Amniotic epithelial cell (primary cell): ENCODE measurements at places on chromosomes 6 and 20.

DNA sequence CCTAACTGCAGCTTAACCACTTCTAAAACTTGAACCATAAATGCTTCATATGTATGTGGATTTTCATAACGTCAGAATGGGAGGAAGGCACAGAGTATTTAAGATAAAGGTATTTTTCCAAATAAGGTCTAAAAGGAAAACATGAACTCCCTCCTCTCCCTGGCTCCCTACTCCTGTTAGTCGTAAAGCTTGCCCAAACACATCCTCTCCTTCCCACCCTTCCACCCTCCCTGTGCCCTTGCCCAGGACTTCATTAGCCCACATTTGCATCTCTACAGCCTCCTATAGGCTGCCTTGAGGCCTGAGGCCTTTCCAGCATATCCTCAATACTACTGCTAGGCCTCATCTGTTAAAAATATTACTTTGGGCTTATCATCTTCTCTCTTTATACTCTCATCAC, 17.1 kb upstream of the SMIM13 start:
- DNase-seq: no peak

DNA sequence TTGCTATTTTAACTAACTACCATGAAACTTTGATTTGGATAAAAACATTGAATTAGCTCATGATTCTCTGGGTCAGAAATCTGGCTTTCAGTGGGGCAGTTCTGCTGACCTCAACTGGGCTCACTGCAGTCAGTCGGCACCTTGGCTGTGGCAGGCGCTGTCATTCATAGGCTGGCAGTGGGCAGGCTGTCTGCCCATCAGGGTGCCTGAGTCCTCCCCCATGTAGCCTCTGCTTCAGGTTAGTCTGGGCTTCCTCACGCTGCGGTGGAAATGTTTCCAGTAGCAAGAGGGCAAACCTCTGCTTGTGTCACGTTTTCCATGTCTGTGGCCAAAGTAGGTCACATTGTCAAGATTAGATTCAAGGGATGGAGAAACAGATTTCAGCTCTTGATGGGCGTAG, 251.0 kb upstream of the TCF21 start:
- no peak for DNase-seq

DNA sequence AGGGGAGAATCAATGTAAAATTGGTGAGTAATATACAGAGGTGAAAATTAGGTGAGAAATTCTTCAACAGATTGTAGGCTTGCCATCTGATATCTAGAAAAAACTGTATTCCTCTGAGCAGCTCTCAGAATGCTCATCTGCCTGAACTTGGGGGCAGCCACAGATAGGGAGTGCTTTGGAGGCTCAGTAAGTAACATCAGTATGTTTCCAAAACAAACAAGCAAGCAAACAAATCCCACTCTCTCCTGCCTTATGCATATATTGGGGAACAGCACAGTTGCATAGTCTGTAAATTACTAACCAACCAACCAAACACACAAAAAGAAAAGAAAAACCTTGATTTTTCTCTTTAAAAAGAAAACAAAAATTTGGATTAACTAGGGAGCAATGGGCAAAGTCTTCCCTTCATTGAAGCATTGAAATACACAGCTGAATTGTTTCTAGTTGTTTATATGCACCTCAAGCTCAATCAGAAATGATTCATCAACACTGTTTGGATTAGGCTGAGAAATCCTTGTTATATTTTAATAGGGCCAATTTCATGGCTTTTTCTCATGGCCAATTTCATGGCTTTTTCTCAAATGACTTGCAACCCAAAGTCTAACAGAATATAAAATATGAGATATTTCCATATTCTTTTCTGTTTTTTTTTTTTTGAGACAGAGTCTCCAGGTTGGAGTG, 50.1 kb upstream of the DEK start:
- no peak for DNase-seq

- no peak for DNase-seq
These were observed 93.0 kb downstream of the TBC1D7 start for GRCh38 chr6:13235339-13235738.

- no peak for DNase-seq
These were observed 21.5 kb downstream of the FOXC1 start for GRCh38 chr6:1631251-1631650.

GRCh38 chr6:135577059-135577538, 79.6 kb upstream of the AHI1 start:
- no peak for DNase-seq
